ENCODE measurements at places on chromosomes 5 and 9.

- DNase-seq, result no peak
These were observed 428.4 kb upstream of the MPDZ start for GRCh38 chr9:13707612-13708576.

DNA sequence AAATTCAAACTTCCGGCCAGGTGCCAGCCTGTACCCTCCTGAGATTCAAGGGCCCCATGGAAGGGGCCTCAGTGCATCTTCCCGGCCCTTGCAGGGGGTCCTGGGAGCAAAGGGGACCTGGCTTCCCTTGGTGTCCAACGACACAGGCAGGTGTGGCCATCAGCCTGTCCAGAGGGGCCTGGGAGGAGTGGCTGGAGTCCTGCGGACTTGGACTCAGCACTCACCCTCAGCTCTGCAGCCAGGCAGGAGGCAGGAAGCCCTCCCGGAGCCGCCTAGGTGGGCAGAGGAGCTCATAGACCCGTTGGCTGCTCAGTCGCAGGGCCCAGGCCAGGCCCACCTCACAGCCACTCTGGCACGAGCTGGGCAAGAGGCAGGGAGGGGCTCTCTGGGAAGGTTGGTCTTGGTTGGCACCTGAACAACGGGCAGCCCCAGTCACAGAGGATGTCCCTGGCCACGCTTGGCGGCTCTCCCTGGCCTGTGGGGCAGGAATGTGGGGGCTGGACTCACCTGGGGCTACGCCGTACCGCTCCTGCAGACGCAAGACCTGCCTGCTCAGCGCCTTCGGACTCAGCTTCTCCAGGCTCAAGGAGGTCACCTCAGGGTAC, 53.8 kb upstream of the NRARP start:
- DNase-seq, result no peak

GRCh38 chr5:15506897-15507296, 6.9 kb downstream of the FBXL7 start:
- no peak for DNase-seq

DNA sequence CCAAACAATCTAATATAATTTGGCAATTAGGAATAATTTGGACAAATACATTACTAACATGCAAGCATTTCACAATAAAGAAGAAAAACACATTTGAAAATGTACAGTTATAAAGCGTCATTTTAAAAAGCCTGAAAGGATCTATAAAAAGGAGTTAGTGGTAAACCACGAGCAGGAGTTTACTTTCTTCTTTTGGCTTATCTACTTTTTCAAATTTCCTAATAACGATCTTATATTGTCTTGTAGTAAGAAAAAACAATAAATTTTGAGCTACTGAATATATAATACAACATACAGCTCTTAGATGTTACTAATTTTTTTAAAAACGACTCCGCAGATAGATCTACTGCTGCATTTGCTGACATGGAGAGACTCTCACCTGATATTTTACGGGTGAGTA, 79.9 kb downstream of the SMIM23 start:
- DNase-seq, result no peak

DNA sequence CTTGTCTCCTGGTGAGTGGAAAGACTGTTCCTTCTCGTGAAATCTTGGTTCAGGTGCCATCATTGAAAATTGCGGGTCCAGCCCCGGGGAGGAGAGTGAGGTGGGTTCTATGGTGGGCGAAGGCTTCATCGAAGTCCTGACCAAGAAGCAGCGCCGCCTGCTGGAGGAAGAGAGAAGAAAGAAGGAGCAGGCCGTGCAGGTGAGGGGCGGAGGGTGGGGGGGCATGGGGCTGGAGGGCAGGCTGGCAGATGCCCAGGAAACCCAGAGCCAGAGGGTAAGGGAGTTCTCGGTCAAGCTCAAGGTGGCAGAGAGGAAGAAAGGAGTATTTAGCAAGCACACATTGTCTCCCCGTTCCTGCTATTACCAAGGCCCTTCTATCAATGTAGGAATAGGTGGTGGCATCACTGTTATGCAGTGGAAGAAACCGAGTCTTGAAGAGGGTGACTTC, 24.3 kb upstream of the POMT1 start:
- DNase-seq, result peak; percentile 36

DNA sequence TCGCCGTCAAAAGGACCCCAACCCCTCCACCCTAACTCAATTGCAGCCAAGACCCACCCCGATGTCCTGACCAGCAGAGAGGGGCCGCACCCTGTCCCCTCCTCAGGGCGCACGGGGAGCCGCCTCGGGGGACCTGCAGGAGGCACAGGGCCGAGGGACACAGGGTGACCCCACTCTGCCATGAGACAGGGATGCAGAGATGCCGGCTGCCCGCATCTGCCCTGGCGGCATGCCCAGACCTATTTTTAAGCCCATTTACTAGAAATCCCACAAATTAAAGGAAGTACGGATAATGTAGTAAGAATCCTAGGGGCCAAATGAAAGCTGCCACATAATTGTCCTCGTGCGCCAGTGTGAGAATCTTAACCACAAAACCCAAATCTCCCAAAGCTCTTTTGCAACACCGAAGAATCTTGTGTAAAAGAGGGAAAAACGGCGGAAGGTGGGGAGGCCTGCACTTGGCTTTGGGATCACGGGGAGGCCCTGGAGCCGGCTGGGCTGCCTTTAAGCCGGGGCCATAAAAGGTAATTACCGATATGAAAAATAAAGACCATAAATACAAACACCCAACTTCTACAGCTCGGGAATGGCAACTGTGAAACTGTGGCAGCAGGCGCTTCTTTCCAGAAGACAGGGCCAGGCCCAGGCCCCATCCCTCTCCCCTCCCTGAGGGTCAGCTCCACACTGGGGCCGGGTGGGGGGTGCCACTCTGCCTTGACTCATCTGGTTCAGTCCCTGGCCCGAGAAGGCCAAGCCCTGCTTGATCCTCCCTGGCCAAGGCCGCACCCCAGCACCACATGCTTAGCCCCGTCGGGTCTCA, 35.0 kb downstream of the NACC2 start:
- DNase-seq, result no peak

DNA sequence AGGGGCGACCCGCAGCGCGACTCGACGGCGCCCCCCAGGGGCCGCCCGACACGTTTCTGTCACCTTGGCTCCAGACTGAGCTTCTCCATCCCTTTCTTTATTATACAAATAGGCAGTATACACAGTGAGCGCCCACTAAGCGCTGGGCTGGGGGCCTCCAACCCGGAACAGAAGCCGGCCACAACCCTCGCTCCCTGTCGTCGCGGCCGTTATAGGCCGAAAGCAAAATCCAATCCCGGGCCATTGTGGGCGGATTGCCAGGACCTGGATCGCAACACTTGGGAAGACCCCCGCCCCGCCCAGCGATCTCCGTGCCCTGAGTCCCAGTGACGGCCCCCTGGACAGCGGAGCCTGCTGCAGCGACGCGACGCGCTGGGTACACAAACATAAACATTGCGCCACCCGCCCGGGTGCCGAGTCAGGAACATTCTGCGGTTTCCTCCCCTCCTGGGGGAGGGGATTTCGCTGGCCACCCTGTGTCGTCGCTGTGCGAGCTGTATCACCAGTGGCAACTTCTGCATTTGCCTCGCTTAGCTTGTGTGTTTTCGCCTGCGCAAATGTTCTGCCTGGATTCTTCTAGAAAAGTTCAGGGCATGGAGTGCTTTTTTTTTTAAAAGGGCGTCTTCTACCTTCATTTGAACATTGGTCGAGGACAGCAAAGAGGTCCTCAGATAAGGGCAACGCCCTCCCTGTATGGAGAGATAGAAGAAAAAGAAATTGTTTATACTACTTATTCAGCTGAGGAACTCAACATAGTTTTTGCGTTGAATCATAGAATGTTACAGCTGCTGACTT, 1.3 kb upstream of the DUSP1 start:
- DNase-seq, result peak; percentile 84

GRCh38 chr5:180860273-180860886, 696 bp downstream of the ZFP62 start:
- DNase-seq, result peak; percentile 42

DNA sequence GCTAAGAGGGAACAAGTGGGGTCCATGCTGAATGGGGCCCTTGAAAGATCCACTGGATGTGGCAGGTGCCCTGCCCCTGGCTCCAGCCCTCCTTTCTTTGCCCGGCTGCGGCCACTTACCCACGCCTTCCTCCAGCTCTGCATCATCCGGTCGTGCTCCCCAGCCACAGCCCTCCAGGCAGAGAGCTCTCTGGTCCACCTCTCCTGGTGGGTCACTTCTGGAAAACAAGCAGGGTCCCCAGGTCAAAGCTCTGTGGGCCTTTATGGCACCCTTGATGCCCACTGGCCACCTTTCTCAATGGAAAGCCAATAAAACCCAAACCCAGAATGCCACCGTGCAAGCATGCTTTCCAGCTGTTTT, 45.0 kb downstream of the SECISBP2 start:
- no peak for DNase-seq

- no peak for DNase-seq
These were observed 182.4 kb upstream of the ADCY2 start for GRCh38 chr5:7213525-7213924.

GRCh38 chr9:127344368-127345000, 52.5 kb upstream of the SLC2A8 start:
- DNase-seq, result no peak
